ENCODE measurements at places on chromosomes 2 and 18.

DNA sequence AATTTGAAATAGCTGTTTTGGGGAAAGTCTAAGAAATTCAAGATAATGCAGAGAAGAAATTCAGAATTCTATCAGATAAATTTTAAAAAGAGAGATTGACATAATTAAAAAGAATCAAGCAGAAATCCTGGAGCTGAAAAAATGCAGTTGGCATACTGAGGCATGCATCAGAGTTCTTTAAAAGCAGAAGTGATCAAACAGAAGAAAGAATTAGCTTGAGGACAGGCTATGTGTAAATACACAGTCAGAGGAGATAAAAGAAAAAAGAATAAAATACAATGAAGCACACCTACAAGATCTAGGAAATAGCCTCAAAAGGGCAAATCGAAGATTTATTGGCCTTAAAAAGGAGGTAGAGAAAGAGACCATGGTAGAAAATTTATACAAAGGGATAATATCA lies 57.1 kb downstream of the CYTIP start:
- no peak for DNase-seq

GRCh38 chr2:163729636-163730273 lies 6.1 kb downstream of the FIGN start:
- DNase-seq = no peak

DNA sequence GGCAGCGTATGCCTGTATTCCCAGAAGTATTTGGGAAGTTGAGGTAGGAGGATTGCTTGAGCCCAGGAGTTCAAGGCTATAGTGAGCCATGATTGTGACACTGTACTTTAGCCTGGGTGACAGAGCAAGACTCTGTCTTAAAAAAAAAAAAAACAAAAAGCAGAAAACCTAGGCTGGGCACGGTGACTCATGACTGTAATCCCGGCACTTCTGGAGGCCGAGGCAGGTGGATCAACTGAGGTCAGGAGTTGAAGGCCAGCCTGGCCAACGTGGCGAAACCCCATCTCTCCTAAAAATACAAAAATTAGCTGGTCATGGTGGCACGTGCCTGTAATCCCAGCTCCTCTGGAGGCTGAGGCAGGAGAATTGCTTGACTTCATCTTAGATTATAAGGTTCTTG lies 46.4 kb downstream of the MTA3 start:
- DNase-seq = no peak

GRCh38 chr2:11342551-11343367 lies 1.7 kb downstream of the ROCK2 start:
- DNase-seq = no peak

GRCh38 chr2:231361701-231362554 lies 33.6 kb upstream of the B3GNT7 start:
- no peak for DNase-seq

DNA sequence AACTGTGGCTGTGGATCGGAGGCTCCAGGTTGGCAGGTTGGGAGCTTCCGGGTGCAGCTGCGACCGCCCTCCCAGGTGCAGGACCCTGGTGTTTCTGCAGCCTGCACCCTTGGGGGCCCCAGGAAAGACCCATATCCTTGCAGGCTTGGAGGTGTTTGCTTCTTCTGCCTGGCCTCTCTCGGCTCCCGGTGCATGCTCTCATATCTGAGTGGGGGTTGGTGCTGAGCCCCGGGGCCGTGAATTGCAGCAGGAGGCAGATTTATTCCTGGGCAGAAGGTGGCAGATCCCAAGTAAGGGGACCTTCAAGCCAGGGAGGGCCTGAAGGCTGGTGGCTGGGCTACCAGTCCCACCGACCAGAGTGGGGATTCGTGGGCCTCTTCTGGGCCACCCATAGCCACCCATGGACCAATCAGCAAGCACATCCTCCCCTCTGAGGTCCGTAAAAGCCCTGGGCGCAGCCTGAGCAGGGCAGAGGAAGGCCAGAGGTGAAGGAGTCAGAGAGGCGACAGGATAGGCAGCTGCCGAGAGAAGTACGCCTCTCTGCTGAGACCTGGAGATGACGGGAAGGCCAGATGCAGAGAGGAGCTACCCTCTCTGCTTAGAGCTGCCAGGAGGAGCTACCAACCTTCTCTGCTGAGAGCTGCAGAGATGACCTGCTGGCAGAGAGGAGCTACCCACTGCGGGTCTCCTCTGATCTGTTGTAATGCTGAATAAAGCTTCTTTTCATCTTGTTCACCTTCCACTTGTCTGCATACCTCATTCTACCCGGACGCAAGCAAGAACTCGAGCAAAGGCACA lies 1279.0 kb upstream of the LRRTM1 start:
- no peak for DNase-seq

DNA sequence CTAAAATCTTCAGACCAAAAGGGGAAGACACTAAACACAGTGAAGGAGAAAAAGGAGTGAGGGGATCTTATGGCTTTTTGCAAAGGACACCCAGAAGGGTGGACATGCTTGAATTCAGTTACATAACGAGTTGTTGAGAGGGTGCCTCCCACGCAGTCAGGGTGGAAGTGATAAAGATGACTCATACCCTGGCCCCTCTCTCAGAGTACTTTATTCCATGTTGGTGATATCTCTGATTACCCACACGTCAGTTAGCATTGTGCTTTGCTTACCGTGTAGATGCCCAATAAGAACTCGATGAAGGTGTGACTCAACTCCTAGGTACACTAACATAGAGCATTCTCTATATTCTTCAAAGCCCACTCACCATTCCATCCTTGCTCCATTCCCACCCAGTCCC lies 44.4 kb downstream of the EN1 start:
- DNase-seq = no peak

- DNase-seq = no peak
Measured at GRCh38 chr2:206173147-206173546, 13.5 kb downstream of the EEF1B2 start.

GRCh38 chr2:240795916-240796510 lies 24.0 kb downstream of the KIF1A start:
- no peak for DNase-seq

DNA sequence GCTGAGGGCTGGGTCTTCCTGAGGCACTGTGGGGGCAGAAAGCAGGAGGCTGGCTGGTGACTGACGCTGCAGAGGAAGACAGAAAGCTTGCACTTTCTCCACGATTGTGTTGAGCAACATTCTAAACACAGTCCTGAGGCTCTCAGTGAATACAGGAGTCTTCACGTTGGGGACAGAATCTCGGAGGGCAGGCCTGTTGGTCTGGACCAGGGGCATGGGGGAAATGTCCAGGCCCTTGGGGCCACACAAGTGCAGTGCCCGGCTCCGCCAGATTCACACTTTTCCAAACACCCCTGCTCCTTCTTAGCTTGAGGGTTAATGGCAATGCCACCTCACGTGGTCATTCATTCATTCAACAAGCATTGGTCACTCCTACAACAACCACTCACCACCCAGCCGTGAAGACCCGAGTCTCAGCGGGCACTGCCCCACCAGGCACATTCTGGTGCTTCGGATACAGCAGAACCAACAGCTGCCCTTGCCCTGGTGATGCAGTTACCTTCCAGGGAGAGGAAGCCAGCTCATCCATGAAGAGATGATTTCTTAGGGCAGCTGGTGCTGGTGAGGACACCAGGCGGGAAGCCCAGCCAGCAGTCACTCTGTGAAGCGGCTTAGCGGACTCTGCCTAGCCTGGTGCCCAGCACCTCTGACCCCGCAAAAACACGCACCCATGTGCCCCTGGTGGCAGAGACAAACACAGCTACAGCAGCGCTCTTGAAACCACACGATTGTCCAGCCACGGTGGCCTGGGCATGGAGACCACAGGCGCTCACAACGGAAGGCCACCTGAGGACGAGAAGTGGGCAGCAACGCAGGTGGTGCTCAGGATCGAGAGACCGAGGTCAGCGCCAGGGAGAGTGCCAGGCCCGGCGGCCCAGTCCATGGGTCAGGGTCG lies 10.9 kb upstream of the GPC1 start:
- no peak for DNase-seq

- no peak for DNase-seq
Measured at GRCh38 chr2:55112229-55113031, 62.2 kb upstream of the RTN4 start.

DNA sequence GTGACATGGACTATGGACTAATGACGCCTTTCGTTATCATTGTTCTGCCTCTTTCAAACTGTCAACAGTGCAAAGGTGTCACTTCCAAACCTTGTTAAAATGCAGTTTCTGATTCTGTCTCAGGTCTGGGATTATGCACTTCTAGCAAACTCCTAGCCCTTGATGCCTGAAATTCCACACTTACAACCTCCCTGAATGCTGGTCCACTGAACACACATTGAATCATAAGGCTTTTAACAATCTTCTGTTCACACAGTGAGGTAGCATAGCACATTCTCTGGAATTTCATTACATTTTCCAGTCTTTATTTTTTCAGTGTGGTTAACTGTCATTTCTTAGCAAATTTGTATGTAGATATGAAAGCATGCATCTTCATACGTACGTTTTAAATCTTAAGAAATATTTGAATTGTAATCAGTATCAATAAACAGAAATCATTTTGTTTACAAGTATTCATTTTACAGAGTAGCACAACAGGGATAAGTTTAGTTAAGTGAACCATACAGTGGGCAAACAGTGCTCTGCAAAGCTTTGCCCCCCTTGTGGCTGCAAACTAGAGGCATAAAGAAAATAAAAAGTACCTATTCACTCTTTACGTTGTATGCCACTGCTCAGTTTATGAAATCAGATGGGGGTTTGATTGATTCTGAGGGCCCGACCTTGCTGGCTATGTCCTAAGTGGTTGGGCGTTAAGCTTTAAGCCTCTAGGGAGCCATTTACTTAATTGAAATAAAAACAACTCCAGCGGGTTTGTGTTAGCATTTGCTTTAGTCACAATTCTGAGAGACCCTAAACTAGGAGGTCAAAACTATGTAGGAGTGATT lies 250.8 kb downstream of the LRRTM1 start:
- no peak for DNase-seq

DNA sequence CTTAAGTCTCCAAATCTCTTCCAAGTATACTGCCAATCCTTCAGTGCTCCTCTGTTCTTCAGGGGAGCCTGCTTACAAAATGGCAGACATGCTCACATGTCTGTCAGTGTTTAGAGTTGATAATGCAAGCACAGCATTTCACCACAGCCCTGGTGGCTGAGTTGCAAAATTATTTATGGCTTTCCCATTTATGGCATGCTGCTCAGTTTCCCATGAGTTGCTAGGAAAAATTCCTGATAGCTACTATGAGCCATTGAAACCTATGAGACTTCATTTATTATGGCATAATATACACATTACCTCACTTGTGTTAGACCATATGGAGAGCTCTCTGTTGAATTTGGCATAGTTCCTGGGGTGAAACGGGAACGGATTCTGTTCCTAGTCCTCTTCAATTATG lies 448.7 kb upstream of the TCF4 start:
- DNase-seq = no peak

- peak; percentile 58 for DNase-seq
Measured at GRCh38 chr2:85853499-85854165, 35.2 kb downstream of the ST3GAL5 start.

Measured in central memory CD4-positive, alpha-beta T cell (primary cell).